ENCODE measurements at places on chromosomes 7 and 10.
A peak's percentile ranks its signal among the peaks of the same experiment; 100 is the strongest.

- DNase-seq, result no peak
These were observed 74.2 kb downstream of the WAPL start for GRCh38 chr10:86447432-86447831.

DNA sequence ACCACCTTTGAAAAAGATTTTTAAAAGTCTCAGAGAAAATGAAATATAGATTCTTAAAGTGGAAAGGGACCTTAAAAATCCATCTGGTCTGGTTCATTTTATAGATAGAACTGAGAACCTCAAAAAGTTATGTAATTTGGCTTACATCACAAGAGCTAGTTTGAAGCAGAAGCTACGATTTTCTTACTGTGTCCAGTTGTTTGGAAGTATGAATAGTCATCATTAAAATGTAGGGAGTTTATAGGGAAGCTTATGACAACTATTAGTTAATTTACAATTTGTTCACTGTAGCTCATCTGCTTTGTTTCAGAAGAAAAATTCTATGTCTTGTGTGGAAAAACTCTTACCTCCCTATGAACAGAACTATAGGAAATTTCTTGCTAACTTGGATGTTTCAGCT lies 26.9 kb downstream of the ZEB1 start:
- no peak for DNase-seq

DNA sequence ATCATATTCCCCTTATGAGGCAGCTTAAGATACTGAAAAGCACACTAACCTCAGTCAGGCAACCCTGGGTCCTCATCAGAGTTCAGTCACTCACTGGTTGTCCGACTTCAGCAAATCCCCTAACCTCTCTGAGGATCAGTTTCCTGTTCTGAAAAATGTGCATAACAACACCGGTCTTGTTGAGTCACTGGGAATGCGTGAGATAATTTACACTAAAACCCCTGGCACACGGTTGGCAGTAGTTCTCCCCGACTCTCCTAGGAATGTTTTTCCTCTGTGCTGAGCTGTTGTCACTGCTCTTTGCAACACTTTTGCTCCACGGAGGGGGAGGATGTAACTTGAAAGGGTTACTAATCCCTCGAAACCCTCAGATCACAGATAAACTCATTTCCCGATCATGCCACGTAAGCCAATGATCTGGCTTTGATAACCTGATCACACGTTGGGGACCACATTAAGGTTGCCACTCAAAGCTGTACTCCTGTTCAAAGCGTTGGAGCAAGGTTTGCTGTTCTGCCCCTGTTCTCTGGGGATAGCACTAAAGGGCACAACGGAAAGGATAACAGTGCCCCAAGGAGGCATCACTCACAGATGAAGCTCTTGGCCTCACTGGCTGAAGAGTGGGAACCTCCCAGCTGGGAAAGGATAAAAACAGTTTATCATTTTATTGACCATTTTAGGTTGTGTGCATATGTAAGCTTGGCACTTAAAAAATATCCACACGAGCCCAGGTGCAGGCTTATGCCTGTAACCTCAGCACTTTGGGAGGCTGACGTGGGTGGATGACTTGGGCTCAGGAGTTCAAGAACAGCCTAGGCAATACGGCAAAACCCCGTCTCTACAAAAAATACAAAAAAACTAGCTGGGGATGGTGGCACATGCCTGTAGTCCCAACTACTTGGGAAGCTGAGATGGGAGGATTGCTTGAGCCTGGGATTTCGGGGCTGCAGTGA lies 5.0 kb upstream of the RBM17 start:
- DNase-seq, result no peak

DNA sequence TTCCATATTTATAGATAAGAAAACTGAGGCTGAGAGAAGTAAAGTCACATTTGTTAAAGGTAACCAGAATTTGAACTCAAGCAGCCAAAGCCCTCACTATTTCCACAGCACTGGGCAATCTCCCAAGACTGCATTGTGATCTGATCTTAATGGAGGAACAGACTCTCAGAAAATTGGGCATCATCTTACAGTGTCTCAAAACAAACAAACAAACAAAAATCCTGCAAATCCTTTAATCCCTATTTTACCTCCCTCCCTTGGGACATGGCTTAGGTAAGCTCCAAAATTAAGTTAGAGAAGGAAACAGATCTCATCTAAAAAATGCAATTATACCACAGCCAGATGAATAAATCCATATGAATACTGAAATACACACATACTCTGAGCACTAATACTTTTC lies 57.5 kb downstream of the FHIP2A start:
- no peak for DNase-seq

- DNase-seq, result no peak
These were observed 98.6 kb upstream of the FGFR2 start for GRCh38 chr10:121696854-121697253.

- no peak for DNase-seq
These were observed 21.5 kb downstream of the RPP38 start for GRCh38 chr10:15118615-15119014.

DNA sequence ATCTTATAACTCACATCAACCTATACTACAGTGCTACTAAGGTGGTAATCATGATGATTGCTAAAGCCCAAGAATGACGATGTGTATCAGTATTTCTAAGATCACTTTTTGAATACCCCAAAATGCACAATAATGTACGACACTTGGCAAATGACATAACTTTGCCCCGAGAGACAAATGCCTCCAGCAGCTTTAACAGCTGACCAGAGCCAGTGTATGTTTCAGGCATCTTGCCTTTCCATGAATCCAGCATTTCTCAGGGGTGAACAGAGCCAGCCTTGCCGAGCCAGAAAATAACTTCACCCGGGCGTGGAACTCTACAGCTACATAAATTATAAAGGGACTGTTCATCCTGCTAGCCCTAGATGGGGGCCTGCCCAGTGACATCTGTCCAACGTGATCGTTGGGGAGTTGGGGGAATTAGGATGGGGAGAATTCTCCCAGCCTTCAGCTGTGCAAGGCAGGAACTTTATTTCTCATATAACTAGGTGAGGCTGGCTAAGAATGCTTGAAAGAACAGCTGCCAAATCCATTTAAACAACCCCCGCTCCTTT lies 1.8 kb downstream of the IGFBP3 start:
- DNase-seq, result no peak

- no peak for DNase-seq
These were observed 68.9 kb downstream of the SEMA3A start for GRCh38 chr7:84125654-84126053.

DNA sequence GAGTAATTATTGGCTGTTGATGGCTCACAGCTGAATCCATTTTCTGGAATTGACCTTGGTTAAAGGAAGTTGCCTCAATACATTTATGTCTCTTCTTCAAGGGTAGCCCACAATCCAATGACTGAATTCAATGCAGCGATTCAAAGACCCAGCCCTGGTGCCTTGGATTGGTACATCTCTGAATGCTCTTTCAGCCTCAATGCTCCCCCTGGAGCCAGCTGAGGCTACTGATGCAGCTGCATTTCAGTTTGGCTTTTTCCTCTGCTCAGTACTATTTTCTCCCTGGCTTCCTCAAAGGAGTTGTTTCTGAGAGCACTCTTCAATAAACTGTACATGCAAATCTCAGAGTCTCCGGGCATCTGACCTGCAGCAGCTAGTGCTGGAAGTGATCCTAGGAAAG lies 633 bp upstream of the EBLN1 start:
- DNase-seq, result peak; percentile 24

- no peak for DNase-seq
These were observed 516.3 kb upstream of the MKI67 start for GRCh38 chr10:128642502-128642901.

- no peak for DNase-seq
These were observed 259.3 kb downstream of the ARHGAP12 start for GRCh38 chr10:31669357-31669756.

GRCh38 chr10:62582804-62583208 lies 208.6 kb downstream of the ZNF365 start:
- no peak for DNase-seq

DNA sequence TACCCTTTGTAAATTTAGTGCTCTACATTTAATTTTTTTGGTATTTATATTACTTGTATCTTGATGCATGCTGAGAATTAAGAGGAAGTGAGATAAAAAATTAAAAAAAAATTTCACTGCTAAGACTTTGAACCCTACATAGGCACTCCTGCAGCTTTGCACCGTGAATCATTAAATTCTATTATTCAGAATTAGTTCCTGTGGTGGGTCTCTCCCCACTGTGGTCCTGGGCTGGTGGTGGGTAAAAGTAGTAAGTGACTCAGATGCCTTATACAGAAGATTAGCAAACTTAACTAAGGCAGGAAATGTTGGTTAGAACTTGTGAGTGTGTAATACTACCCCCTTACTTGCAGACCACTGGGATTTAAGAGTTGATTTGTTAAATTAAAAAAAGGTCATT lies 72.6 kb downstream of the AP3M1 start:
- DNase-seq, result no peak

DNA sequence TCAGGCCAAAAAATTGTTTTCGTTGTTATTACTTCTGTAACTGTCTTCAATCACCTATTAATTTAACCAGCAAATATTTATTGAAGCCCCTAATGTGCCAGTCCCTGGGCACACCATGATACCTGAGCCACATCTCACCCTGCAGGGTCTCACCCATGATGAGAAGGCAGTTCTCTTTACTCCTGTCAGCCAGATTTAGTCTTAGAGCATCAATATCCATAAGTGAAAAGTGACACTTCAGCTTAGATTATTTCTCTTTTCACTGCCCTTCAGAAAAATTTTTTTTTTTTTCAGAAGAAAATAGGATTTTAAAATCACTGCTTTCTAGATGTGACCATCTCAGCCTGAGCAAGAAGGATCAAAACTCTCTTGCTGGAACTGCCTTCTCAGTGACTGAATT lies 258.6 kb upstream of the NFE2L3 start:
- DNase-seq, result no peak

DNA sequence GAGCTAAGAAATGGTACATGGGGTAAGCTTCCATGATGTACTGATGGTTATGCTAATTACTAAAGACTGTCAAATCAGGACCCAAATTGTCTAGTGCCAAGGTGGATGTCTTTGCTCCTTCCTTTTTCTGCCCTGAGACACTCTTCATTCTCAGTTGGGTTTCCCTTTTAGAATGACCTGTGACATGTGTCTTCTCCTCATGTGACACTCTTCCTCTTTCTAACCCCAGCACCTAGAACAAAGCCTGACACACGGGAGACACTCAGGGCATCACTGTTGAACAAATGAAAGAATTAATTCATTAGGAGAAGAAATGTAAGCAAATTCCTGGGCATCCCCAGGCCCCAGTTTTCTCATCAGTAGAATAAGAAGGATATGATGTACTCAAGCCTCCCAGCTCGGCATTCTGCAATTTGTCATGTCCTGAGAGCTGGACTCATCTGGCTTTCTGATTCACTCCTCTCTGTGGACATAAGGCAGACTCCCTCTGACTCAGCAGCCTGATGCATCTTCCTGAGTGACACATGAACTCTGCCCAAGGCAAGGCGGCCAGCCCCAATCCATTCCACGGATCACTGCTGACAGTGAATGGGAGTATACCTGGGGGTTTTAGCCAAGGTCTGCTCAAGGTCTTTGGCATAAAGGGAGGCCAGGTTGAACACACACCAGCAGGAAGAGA lies 473.8 kb downstream of the KCNMA1 start:
- DNase-seq, result no peak

GRCh38 chr10:131172433-131172832 lies 139.1 kb downstream of the TCERG1L start:
- no peak for DNase-seq

DNA sequence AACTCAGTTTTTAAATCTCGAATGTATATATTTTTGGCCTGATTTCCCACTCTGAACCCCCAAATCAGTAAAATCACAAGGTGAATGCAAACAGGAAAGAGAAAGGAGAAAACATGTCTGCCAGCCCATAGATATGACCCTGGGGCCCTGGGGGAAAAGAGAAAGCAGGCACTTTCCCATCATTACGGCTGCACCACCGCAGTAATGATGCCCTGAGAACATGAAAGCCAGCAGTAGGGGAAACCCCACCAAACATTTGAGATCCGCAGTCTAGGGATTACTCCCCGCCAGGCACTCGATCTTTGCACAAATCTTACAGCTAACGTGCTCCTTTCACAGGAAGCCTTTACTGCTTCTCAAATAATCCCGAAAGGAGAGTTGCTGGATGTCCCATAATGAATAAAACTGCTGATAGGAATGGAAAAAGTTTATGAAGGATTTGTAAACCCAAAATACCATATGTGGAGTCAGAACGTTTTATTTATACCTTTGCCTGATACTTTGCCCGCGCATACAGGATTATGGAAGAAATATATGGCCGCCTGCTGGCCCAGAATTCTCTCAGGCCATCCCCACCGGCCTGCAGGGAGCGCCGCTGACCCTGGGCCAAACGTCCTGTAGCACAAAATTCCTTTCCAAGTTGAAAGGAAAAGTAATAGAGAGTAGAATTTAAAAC lies 180.0 kb upstream of the INHBA start:
- DNase-seq, result no peak

DNA sequence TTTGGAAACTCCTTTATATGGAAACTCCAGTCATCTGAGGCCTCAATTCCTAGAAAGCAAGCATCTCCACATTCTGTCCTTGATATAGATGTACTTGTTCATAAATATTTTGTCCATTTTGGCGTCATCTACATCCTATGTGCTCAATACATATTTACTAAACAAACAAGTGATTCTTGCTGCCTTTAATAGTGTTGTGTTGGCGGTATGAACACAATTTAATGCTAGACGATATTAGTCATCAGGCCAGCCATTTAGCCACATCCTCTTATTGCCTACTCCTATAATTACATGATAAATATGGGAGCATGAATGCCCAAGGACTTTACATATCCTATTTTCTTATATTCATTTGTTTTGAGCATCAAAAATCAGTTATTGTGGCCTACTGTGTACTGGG lies 18.5 kb upstream of the IFRD1 start:
- no peak for DNase-seq

DNA sequence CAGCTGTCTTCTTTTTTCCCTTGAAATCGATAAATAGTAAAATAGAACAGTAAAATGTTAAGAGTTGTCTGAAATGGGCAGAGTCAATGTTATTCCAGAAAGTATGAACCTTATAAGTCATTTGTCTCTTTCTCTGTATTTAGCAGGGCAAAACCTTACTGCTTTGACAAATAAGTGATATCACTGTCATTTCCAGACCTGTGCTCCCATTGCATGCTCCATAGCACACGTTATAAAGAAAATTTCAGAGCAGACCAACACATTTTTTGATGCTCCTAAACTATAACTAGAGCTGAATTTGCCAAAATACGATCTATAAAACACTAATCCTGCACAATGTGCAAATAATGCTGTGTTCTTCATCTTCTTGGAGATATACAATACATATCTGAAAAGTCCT lies 1.1 kb downstream of the A1CF start:
- DNase-seq, result no peak

GRCh38 chr7:41992881-41993867 lies 243.8 kb downstream of the GLI3 start:
- no peak for DNase-seq

DNA sequence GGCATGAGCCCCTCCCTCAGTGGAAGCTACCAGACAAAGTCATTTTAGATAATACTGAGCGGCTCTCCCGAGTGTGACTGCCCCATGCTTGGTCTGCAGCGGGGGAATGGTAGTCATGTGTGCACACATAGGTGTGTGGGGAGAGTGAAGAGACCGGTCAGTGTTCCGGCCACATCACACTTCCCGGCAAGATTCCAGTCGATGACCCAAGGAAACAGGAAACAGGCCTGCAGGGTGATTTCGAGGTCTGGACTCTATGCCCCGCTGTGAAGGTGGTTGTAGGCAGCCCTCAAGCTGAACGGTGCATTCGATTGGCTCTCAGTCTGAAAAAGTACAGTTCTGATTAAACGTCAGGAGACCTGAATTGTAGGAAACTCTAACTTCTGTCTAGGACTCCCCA lies 73.2 kb downstream of the SYPL1 start:
- DNase-seq, result no peak
